ENCODE measurements at places on chromosomes 5 and 9. TPM values are rescaled to one million over a fixed set of nuclear protein-coding genes. Genes with fewer than 3 reads are reported as not detected.

DNA sequence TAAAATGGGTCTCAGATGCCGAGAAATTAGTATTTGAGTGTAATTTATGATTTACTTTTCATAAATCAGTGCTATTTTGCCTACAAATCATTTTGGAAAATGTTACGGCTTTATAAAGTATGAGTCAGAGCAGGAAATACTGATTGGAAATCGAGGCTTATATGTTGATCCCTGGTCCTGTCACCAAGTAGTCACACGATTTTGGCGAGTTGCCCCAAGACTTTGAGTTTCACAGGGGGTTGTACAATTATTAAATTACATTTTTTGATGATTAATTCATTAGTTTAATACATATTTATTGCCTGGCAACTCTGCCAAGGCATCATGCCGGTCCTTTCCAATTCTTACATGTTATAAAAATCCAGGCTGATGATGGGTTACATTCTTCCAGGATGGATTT lies 443.9 kb upstream of the KLF4 start:
- no peak for DNase-seq

GRCh38 chr5:14142827-14143545 lies at the start of gene TRIO:
Gene TRIO (plus strand): TSS chr5:14143342. CDS start chr5:14143726, 384 bp downstream.
- peak; percentile 94 for DNase-seq

GRCh38 chr5:31410089-31410488 lies 121.8 kb downstream of the DROSHA start:
- DNase-seq: no peak

- no peak for DNase-seq
These were observed 112.1 kb upstream of the IL6ST start for GRCh38 chr5:56106837-56107236.

DNA sequence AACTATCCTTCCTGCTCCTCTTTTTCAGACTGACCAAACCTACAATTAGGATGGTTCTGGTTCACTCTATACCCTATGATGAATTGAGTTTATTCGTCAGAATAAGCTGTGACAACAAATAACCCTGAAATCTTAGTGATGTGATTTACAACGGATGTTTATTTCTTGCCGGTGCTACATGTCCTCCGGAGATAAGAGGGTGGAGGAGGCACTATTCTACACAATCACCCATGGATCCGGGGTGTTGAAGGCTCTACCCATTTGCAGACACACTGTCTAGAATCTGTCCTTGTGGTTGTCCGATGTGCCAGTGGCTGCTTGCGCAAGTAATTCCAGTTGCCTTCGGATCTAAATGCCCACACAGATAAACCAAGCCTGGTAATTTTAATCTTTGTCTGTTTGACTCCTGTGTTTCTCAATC lies 44.7 kb downstream of the CDC14B start:
- DNase-seq: peak; percentile 5

Gene CACFD1
- total RNA-seq: 20.2 TPM

GRCh38 chr5:122736086-122736845 lies 38.6 kb upstream of the SNX2 start:
- no peak for DNase-seq

DNA sequence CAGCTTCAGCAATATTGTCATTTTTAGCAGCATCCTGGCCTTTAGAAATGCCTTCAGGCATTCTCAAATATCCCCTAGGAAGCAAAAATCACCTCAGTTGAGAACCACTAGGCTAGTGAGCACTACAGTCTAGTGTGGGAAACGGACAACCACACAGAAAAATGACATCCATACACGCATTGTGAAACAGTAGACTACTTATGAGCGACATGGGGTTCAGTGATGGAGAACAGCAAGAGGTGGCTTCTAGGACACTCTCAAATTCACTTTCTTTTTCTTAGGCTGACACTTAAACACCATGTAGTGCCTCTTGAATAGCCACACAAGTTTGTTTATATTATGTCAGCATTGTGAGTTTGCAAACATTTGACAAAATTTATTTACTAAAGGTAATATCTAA lies 203.0 kb downstream of the KDM4C start:
- DNase-seq: no peak

Gene ZNF300
- 3.3 TPM for total RNA-seq

DNA sequence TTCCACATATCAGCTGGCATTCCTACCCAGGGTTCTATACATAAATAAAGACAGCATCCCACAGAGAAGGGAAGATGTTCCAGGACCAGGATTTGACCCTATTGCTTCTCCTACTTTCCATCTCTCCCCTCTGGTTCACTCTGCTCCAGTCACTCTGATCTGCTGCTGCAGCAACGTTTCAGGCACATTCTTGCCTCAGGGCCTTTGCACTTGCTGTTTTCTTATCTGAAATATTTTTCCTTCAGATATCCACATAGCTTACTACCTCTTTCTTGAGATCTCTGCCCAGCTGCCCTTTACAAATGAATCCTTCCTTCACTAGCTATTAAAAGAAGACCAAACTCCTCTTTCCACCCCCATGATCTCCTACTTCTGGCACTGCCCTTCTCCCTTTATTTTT lies 204.5 kb downstream of the SPOCK1 start:
- DNase-seq: no peak

DNA sequence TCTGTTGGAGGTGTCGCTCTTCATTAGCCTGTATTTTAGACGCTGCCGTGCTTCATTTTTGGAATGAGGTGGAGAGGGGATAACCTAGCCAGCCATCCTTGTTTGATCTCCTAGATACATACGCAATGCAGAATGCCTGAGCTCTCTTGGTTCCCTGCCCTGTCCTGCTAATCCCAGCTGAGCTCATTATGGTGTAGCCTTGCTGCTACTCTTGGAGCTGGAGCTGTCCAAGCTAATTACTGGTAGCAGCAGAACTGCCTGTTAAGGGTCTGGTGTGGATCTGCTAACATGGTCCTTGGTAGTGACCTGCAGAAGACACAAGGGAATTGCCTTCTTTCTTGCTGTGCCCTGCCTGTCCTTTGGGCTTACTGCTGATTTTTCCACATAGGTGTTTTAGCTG lies 207.9 kb downstream of the CNTLN start:
- DNase-seq: peak; percentile 10

DNA sequence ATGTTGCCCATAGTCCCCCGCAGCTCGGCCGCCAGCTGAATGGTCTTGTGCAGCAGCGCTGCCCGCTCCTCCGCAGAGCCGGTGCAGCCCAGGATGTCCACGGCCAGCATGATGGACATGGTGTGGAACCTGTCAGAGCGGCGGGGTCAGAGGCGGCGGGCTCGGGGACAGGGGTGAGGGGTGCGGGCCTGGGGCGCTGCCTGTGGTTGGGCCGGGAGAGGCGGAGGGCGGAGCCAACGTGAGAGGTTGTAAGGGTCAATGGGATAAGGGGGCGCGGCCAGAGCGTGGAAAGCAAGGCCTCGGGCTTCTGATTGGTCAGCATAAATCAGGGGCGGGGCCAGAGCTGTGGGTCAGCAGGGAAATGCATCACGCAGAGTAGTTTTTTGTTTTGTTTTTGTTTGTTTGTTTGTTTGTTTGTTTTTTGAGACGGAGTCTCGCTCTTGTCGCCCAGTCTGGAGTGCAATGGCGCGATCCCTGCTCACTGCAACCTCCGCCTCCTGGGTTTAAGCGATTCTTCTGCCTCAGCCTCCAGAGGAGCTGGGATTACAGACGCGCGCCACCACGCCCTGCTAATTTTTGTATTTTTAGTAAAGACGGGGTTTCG lies 6.8 kb upstream of the TOR2A start:
- DNase-seq: no peak

Gene GDNF
- total RNA-seq: 2.7 TPM

GRCh38 chr9:94860678-94861588 lies 134.4 kb downstream of the AOPEP start:
- peak; percentile 98 for DNase-seq
